Hypothalamus (tissue), 51 donors: ENCODE measurements at places on chromosomes 2 and 18.

GRCh38 chr2:123051136-123051535 is 974.0 kb upstream of the CNTNAP5 start:
- DNase-seq, result no peak

GRCh38 chr2:64288321-64289193 is 144.3 kb upstream of the PELI1 start:
- no peak for DNase-seq

GRCh38 chr2:201472411-201472810 is 20.9 kb downstream of the STRADB start:
- no peak for DNase-seq

GRCh38 chr2:130872741-130873125 is 36.0 kb downstream of the ARHGEF4 start:
- no peak for DNase-seq

GRCh38 chr2:157468931-157469708 is 25.2 kb upstream of the CYTIP start:
- DNase-seq, result no peak

- no peak for DNase-seq
Measured at GRCh38 chr2:125837611-125838010, 818.3 kb upstream of the GYPC start.

DNA sequence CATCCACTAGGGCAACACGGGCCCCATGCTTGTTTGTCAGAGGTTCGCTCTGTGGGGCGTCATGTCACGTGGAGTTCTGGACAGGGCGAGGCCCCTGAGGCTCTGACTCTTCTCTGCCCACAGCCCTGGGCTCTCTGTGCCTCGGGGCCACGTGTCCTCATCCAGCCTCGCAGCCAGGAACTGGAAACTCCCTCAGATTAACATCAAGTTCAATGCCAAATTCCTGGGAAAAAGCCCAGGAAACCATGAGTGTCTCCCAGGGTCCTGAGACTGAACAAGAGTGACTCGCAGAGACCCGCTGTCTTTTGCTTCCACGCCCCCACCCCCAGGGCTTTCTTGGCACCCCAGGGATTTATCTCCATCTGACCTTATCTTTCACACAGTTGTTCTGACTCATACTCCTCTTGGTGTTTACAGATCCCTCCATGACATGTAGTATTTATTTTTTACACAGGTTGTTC is 174.0 kb upstream of the PIEZO2 start:
- no peak for DNase-seq
